ENCODE measurements at places on chromosomes 11 and 22. TPM values are rescaled to one million over a fixed set of nuclear protein-coding genes. Genes with fewer than 3 reads are reported as not detected.

DNA sequence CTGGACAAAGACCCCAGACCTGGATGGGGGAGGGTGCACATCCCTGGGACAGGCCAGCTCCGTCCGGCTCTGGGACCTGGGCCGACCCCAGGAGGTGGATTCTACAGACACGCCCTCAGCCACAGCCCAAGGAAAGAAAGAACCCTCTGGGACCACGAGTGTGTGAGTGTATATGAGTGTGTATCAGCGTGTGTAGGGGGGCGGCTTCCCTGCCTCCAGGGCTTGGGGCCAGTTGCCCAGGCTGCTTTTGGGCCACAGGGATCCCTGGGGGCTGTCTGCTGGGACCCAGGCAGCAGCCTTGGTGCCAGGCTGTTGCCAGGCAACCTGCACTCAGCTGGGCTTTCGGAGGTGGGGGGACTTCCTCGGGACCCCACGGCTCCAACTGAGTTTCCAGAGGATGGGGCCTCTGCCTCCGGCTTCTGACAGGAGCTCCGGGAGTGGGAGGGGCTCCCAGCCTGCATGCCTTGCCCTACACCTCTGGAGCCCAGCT is 8.9 kb downstream of the DUSP8 start:
- DNase-seq, result no peak

GRCh38 chr11:545171-545570 is 7.8 kb downstream of the LRRC56 start:
- DNase-seq, result no peak

Gene LIF
- polyA plus RNA-seq, result 0.67 TPM

DNA sequence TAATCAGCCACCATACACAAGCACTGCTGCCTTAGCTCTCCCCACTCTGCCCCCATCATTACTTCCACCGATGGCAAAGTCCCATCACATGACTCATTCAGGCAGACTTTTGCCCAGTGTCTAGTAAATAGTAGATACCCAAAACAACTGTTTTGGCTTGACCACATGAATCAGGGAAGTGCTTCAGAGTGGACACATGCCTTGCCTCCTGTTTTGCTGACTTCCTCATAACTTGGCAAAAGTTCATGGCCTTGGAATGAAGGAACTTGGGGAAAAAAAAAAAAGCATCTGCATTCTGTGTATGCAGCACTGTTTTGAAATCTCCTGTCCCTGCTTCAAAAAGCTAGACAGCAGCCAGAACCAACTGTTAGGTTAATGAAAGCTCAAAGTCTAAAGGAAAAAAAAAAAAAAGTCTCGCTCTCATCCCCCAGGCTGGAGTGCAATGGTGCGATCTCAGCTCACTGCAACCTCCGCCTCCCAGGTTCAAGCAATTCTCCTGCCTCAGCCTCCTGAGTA is 335.3 kb downstream of the FAM181B start:
- DNase-seq, result no peak

Gene VWCE
- polyA plus RNA-seq, result 0.32 TPM

DNA sequence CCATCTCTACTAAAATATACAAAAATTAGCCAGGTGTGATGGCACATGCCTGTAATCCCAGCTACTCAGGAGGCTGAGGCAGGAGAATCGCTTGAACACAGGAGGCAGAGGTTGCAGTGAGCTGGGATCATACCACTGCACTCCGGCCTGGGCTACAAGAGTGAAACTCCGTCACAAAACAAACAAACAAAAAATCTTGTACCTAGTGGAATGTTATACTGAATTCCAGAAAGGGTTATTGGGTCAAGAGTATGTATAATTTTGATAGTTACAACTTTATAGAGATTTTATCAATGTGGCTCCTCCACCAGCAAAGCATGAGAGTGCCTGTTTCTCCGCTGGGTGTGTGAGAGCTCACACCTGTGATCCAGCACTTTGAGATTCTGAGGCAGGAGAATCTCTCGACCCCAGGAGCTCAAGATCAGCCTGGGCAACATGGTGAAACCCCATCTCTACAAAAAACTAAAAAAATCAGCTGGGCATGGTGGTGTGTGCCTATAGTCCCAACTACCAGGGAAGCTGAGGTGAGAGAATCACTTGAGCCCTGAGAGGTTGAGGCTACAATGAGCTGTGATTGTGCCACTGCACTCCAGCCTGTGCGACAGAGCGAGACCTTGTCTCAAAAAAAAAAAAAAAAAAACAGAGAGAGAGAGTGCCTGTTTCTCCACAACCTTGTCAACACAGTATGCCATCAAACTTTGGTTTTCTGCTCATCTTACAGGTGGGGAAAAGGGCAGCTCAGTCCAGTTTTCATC is 12.7 kb upstream of the FOLR1 start:
- DNase-seq, result no peak

DNA sequence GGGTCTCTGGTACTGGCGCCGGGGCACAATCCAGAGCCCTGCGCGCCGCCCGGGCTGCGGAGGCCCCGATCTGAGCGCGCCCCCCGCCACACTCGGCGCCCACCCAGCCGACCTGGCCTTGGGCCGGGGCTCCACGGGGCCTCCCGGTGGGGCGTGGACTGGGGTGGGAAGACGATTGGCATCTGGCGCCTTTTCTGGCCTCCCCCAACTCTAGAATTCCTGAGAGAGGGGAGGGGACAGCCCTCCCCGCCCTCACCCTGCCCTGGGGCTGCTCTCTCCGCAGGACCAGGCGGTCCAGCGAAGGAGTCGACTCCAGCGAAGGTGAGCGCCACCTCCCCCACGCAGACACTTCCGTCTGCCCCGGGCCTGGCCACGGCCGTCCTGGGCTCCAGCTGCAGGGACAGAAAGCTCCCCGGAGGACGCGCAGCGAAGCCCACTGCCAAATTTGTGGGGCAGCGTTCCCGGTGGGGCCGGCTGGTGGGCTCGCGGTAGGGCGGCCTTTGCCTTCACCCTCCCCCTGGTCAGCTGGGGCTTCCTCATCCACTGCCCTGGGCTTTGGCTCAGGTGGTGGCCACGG is 593 bp downstream of the SSH3 start:
- peak; percentile 66 for DNase-seq

- peak; percentile 11 for DNase-seq
Observed at GRCh38 chr11:3984896-3985295, 109.7 kb upstream of the RRM1 start.

- DNase-seq, result no peak
Observed at GRCh38 chr11:1742869-1743584, 7.4 kb downstream of the IFITM10 start.

GRCh38 chr11:65850217-65851082 is 7.5 kb downstream of the CFL1 start:
- no peak for DNase-seq

GRCh38 chr11:43542750-43543712 is 137.5 kb upstream of the HSD17B12 start:
- DNase-seq, result no peak

Gene DDTL
- polyA plus RNA-seq, result 6.9 TPM

DNA sequence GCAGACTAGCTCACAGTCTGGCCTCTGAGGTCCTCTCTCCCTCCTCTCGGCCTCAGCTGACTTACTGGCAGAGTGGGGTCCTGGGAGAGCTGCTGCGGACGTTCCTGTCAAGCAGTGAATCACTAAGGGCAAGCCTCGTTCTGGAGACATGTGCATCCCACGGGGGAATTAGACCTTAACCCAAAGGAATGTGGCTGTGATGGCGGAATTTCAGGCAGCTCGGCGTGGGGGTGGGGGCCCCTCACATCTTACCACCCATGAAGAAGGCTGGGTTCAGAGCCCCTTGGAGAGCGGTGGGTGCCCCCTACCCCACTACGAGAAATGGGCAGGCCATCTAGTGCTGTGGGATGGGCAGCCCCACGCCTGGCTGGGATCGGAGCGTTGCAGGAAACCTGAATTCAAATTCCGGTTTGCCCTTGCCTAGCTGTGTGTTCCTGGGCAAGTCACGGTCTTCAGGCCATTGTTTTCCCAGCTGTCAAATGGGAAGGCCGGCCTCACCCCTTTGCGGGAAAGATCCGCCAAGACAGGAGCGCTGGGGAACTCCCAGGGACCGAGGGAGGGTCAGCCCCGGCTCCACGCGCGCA is 554 bp downstream of the LRRC32 start:
- DNase-seq, result peak; percentile 73

- no peak for DNase-seq
Observed at GRCh38 chr11:11444804-11445131, 91.7 kb upstream of the CSNK2A3 start.

GRCh38 chr11:32172848-32173834 is 82.3 kb downstream of the RCN1 start:
- peak; percentile 86 for DNase-seq

DNA sequence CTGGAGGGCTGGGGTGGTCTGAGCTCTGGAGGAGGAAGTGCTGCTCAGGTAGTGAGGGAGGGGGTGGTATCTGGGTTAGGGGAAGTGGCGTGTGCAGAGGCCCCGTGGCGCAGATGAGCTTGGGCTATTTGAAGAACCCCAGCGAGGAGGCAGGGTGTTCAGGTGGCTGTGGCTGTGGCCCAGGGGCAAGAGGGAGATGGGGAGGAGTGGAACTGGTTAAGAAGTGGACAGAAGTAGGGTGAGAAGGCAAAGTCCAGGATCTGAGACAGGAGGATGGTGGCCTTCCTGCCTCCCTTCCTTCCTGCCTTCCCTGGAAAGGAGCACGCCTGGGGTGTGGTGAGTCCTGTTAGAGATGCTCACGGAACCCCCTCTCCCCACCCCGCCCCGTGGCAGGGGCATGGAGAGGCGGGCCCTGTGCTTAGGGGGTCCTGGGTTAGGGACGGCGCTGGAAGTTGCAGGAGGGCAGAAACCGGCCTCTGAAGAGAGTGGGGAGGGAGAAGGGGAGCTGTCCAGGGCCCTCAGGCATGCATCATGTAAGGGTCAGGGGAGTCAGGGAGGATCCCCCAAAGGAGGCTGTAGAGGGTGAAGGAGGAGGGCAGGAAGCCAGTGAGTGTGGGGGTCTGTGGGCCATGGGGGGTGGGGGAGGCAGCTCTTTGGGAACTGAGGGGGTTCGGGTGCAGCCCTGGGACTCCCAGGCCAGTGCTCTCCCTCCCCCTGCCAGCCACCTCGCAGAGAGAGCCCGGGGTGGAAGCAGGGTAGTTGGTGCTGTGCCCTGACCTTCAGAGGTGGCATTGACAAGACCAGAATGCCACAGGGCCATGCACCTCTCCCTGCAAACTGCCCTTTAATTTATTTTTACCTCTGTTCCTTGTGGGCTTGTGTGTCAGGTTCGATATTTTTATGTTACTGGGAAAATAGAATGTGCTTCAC is 63.7 kb upstream of the PARVG start:
- no peak for DNase-seq

Gene OR4C11
- polyA plus RNA-seq, result not detected

- DNase-seq, result peak; percentile 63
Observed at GRCh38 chr11:288478-289397, at the start of gene PGGHG. PGGHG (plus strand) TSS chr11:289126; CDS start chr11:289817, 691 bp downstream.

DNA sequence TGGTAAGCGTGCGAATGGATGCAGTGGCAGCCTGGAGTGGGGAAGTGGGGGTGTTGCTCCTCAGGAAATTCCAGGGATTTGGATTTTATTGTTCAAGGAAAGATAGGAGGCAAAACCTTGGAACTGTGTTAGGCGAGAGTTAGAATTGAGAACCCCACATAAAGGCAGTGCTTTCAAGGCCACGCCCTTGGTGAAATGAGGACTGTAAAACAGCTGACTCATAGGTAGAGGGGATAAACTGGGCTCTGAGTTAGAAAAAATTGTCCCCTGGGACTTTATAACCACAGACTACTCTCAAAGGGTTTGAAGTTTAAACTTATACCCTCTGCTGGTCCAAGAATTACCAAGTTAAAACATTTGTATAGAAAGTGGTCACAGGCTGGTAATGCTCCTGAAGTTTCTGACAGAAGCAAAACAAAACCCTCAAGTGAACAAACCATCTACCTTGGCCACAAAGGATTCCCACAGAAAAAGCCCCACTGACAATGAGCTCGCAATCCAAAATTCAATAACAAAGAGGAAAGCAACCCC is 250.3 kb upstream of the TBCEL start:
- DNase-seq, result no peak

Gene STK33
- 19.3 TPM for polyA plus RNA-seq

DNA sequence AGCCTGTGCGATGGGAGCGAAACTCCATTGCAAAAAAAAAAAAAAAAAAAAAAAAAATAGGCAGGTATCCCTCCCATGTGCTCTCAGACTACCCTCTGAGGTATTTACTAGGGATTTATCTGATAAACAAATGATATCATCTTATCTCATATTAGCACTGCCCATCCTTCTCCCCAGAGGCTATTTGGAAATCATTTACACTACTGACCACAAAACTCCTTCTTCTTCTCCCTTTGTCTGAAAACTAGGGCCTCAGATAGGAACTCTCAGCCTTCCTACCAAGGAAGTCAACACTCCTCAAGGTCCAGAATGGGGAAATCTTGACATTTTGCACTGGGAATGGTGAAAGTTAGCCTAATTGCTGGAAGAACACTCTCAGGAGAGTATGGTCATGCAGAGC is 46.4 kb downstream of the LARGE2 start:
- no peak for DNase-seq

- no peak for DNase-seq
Observed at GRCh38 chr11:115360186-115360824, 143.9 kb downstream of the CADM1 start.
